Chondrocyte (in vitro differentiated cells): ENCODE measurements at places on chromosomes 16 and 17. TPM values are rescaled to one million over a fixed set of nuclear protein-coding genes. Genes with fewer than 3 reads are reported as not detected.

DNA sequence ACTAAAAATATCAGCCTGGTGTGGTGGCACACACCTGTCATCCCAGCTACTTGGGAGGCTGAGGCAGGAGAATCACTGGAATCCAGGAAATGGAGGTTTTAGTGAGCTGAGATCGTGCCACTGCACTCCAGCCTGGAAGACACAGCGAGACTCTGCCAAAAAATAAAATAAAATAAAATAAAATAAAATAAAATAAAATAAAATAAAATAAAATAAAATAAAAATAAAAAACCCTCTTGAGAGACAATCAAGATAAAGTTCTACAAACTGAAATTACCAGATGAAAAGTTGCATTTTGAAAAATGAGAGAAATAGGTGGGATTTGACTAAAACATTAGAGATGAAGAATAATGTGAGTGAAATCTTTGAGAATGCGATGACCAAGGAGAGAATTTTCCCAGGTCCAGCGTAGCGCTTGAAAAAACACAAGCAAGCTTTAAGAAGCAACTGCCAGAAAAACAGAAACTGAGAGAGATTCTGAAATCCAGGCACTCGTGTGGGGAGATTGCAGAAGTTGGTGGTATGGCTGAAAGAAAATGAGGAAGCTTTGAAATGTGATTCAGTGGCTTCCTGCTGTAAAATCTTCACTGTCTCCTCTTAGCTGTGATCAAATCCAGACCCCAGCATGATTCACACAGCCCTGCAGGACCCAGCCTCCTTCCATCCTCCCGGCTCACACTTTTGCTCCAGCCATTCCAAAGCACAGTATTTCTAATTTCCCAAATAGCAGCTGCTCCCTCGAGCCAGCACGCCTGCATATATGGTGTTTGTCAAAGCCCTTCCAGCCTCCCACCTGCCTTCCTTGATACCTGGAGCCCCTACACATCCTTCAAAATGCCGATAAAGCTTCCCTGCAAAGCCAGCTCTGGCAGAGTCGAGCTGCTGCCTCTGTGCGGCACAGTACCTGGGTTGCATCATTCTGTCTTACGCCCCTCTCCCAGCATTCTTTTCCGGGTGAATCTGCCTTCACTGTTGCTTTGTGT is 8.2 kb upstream of the CD300E start:
- DNase-seq = no peak

DNA sequence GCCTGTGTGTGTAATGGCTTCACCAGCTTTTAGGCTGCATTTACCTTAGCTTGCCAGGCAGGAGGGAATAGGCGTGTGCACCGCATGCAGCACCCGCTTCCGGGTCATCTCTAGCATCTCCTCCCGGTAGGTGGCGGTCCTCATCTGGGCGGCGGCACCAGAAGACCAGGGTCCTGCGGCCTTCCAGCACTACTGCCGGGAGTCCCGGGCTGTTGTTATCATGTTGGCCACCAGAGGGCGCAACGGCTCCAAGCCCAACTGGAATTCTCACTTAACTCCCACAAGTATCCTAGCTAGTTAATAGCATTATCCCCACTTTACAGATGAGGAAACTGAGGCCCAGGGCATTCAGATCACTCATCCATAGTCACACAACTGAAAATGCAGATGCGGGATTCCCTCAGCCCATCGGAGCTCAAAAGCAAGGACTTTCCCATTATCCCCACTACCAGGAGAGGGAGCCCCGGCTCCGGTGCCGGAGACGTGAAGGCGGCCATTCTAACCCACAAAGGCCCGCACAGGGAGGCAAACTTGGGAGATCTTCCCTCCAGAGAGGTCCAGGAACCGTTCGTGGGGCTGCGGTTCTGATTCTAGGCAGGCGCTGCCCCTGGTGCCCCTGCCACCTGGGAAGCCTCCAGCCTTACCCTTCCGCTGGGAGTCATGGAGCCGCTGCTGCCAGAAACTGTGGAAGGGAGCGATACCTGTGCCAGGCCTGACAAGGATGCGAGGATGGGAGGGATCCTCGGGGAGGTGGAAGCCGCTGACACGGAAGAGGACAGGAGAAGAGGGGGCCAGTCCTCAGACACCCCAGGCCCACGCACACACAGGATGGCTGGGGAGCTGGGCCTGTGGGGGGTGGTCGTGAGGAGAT is 23.9 kb downstream of the LGALS9 start:
- DNase-seq = peak; percentile 68

Gene KCNH4
- not detected in 3 replicates for total RNA-seq

DNA sequence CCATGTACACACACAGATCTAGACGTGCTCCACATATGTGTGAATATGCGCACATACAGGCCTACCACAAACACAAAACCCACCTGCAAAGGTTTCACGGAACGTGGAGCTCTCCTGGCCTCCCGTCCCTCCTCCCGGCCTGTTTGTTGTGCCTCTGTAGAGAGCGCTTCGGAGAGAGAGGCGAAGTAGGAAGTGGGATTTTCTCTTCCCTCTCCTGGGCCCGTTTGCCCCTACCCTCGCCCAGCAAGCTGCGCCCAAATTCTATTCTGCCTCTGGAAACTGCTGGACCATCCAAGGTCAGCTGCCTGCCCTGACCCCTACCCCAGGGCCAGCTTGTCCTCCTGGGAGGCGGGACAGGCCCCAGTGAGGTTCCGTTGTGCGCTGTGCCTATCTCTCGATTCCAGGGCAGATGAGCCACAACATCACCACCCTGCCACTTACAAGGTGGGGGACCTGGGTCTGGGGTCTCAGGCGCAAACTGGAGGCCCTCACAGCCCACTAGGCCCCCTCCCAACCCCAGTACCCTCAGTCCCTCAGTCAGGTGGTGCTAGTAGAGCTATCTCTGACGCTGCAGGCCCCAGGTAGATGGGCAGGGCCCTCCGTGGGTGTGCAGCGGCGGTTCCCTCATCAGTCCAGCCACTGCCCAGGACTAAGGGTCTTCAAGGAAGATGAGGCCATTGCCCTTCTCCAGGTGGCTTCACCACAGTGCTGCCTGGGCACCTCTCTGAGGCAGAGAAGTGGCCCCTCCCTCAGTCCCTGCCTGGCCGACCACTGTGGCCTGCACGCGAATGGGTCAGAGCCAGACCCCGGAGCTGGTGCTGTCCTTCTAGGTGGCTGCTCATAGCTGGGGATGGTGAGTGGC is 54.2 kb downstream of the BEAN1 start:
- DNase-seq = peak; percentile 68

DNA sequence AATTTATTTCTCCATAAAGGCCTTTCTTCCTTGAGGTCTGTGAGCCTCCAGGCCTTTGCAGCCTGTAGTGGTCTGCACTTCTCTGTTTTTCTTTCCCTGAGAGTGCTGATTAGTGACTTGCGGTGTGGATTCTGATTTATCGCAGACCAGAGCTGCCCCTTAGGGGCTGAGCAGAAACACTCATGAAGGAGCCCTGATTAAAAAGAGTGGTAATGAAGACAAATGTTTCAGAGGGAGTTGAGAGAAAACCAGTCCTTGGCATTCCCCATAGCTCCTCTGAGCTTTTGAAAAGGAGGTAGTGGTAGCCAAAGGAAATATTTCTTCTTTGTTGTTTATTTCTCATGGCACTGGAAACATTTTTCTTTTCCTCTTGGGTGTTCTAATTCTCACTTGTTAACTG is 268.1 kb upstream of the TBX2 start:
- DNase-seq = no peak

Gene DRC3
- total RNA-seq = 1.2 to 2.6 TPM (median 1.5 TPM) in 3 replicates

DNA sequence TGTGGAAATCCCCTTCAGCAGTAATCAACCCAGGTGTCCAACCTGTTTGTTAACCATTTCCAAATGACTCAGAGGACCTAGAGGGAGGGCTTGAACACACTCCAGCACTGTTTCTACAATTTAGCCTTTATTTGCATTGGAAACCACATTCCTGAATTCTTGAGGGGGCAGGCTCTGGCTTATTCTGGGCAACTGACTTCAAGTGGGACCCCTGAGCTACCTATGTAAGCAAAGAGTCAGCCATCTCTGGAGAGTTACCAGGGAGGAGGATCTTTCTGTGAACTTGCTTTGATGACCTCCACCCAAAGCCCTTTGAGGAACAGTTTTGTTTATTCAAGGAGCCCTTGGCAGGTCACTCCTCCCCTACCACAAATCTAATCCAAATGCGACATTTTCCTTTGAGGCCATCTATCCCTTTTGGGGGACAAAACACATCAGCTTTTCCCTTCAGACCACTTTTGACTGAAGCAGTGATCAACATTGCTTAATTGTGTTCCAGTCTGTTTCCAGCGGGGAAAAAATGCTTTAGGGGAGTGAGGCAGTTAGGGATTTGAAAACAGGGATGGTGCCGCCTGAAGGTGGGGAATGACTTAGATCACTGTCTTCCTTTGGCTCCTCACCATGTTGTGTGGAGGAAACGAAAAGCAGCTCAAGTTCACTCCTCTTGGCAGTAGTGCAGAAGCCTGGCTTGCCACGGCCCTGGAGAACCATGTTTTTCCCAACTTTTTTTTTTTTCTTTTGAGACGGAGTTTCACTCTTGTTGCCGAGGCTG is 46.2 kb downstream of the TUBD1 start:
- no peak for DNase-seq

Gene HEATR9
- not detected in 3 replicates for total RNA-seq

DNA sequence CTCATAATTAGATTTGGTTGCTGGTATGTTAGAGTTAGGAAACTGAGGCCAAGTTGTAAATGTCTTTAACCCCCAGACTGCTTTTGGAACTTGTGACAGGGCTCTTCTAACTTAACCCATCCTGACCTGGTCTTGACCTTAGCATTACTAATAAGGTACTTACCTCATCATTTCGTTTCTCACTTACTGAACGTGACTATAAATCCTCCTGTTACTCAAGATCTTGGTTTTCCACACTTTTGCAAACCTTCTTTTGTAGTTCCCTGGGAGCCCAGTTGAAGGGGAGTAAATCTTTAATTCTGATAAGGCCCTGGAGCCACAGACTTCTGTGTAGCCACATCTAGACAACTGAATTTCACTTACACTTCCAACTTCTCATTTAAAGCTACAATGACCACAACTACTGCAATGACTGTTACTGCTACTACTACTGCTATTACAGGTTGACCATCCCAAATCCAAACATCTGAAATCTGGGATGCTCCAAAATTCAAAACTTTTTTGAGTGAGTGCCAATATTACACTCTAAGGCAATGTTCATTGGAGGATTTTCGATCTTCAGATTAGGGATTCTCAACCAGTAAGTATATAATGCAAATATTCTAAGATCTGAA is 248.8 kb upstream of the TBX2 start:
- no peak for DNase-seq

- no peak for DNase-seq
Observed at GRCh38 chr17:17480593-17481148, 3.9 kb downstream of the MED9 start.

- DNase-seq = no peak
Observed at GRCh38 chr16:28494121-28494851, at the start of gene APOBR. Gene APOBR, plus strand, starts transcription at chr16:28494643. Its CDS starts 39 bp downstream, at chr16:28494682.

GRCh38 chr16:50473356-50473945 is 74.7 kb upstream of the NKD1 start:
- no peak for DNase-seq

Gene PRSS27
- 2.8 to 4.3 TPM (median 3.1 TPM) in 3 replicates for total RNA-seq

GRCh38 chr16:3671424-3671823 is 16.9 kb downstream of the DNASE1 start:
- DNase-seq = no peak

DNA sequence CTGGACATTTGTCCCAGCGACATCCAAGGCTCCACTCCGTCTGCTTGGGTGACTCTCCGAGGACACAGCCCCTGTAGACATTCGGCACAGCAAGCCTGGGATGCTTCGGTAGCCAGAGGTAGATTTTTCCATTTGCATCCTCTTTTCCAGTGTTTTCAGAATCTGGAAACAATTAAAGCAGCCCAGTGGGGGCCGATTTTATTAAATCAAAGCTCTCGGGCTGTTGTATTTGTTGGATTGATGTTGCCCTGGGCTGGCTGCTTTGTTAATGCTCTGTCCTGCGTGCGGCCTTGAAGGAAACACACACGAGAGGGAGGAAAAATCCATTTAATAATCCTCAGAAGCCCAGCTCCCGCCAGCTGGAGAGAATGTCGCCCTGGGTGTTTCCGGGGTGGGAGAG is 158.1 kb upstream of the CIBAR2 start:
- no peak for DNase-seq

GRCh38 chr17:33904476-33904875 is 350.6 kb upstream of the CCL2 start:
- no peak for DNase-seq

Gene ST6GALNAC1
- not detected in 3 replicates for total RNA-seq
